ENCODE measurements at places on chromosomes 1 and 21.

GRCh38 chr21:29299046-29299915, 559 bp downstream of the BACH1 start:
- peak; percentile 27 for DNase-seq

DNA sequence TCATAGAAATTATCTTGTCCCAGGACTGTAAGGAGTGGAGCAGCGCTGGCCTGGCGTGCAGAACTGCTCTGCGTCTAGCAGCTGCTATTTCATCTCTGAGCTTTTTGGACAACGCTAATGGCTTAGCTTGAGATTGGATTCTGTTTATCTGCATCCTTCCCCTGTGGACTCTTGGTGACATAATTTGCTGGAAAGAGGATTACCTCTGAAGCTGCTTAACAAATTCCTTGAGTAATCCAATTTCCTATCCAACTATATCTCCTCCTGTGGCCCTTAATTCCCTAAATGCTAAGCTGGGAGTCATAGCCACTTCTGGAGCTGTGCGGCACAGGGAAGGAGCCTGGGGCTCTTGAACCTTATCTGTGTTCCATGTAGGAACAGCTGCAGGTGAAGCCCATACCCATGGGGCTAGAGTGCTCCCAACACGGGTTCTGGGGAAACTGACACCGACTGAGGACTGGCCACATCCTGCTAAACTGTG, 43.2 kb downstream of the IL6R start:
- no peak for DNase-seq

- no peak for DNase-seq
These were observed 36.5 kb upstream of the USH2A start for GRCh38 chr1:216459651-216460207.

DNA sequence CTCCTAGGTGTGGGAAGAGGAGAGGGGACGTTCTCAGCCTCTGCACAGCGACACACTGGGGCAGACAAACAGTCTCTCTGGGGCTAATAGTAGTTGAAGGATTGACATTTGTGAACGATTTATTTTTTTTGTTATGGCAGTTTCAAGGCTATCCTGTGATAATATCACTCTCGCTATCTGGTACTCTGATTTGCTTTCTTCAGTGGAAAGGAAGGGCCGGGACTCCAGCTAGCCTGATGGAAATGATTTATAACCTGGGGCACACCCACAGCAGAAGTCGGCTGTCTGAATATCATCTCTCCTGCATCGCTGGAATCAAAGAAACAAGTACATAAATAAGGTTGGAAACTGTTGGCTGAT, 122.7 kb downstream of the KCNN3 start:
- no peak for DNase-seq

- no peak for DNase-seq
These were observed 562 bp downstream of the SYTL1 start for GRCh38 chr1:27342391-27342777.

DNA sequence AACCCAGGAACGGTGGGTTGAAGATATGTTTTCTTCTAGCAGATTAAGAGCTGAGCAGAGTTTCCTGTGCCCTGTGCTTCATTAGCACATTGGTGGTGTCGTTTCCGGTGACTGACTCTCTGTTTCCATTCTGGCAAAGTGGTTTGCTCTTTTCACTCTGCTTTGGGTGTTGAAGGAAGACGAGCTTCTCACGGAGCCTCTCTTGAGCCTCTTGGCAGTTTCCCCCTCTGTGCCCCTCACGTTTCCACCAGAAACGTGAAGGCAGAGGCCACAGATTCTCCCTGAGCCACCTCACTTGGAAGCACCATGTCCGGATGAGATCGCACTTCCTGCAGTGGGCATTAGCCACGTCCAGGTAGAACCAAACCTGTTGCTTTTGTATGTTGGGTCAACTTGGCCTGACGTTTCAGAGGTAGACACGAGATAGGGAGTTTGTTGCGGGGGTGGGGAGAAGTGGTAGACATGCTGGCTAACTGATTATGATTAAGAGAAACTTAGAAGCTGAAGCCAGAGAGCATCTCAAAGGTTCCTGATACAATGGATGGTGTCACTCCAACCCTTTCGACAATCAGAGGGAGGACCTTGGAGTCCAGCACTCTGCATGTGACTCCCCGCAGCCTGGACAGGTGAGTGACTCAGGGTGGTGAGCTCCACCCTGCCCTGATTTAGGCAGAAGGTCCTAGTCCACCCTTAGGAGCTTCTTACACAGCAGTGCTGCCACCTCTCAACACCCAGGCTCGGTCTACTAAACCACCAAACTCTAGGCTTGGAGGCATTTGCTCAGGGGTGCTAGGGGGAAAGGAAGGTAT, at the start of gene LAX1:
Gene LAX1, plus strand, starts transcription at position 155 of the 809 bp plus-strand sequence. Its CDS starts 383 bp downstream, at position 538.
- DNase-seq, result peak; percentile 56

DNA sequence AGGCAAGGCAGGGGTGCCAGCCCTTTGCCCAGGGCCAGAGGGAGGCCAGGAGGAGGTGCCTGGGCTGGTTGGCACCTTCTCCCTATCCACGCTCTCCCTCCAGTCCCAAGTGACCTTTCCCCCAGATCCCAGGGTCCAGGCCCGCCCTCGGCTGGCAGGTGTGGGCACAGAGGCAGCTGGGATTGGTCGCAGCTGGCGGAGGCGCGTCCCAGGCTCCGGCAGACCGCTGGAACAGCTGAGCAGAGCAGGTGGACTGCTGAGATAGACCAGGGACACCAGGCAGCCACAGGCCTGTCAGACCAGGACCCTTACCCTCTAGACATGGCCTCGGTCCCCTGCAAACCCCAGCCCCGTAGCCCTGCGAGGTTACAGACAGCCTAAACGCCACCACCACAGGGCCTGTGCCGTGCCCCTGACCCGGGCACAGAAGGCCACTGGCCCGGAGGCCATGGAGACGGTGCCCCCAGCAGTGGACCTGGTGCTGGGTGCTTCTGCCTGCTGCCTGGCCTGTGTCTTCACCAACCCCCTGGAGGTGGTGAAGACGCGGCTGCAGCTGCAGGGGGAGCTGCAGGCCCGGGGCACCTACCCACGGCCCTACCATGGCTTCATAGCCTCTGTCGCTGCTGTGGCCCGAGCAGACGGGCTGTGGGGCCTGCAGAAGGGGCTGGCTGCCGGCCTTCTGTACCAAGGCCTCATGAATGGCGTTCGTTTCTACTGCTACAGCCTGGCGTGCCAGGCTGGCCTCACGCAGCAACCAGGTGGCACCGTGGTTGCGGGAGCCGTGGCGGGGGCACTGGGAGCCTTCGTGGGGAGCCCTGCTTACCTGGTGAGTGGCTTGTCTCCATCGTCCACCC, at the start of gene SLC25A34:
Gene SLC25A34, plus strand, starts transcription at position 221 of the 854 bp plus-strand sequence. Its CDS starts 228 bp downstream, at position 449.
- no peak for DNase-seq

GRCh38 chr1:41662765-41663437, 178.4 kb upstream of the EDN2 start:
- DNase-seq, result peak; percentile 49

- no peak for DNase-seq
These were observed 43.0 kb upstream of the RAB3GAP2 start for GRCh38 chr1:220315070-220315839.
